ENCODE measurements at places on chromosomes 7 and 10.

DNA sequence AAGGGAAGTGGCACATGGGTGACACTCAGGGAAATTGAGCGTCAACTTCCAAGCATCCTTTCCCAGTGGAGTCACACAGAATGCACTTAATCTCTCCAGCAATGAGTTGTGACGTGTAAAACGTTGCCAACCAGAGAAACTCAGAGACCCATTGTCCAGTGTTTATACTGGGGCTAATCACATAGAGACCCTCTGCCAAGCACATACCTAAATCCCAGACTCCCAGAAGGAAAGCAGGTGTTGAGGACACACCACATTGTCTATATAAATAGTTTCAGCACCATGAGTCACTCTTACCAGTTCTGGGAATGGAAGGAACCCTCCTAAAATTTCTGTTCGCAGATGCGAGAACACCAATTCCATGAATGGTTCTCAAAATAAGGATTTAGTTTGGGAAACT is 76.4 kb upstream of the BET1 start:
- DNase-seq = no peak

DNA sequence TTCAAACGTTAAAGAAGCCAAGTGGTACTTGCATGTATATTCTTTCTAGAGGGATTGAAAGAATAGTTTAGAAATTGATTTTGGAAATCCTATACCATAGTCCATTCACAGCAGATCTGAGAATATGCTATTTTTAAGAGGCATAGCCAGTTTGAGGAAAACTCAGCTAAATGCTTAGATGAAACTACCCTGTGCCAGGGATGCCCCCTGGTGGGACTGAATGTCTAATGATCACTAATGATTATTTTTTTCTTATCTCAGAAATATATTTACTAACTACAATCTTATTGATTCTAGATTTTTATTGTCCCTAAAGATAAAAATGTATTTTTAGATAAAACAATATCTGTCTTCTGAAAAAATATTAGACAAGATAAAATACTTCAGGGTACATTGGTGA is 844.9 kb upstream of the PHF14 start:
- peak; percentile 18 for DNase-seq

GRCh38 chr10:69051710-69052487 is 36.0 kb upstream of the SRGN start:
- DNase-seq = no peak

GRCh38 chr7:154591544-154591943 is 411.4 kb downstream of the PAXIP1 start:
- no peak for DNase-seq

DNA sequence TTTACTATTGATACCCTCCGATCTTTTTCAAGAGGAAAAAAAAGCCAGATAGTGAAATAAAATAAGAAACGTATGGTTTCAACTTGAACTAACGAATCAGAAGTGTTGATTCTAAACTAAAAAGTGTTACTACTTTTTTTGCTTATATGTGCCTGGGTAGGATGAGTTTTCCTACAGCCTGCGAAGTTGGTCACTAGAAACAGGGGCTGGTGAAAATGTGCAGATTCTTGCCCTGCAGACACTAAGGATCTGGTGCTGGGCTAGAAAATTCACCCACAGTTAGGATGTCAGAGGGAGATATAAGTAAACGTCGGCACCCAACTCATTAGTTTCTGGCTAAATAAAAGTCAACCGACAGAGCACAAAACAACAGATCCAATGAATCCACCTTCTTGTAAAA is 298.7 kb upstream of the NFE2L3 start:
- no peak for DNase-seq

GRCh38 chr10:128011059-128011979 is 104.4 kb downstream of the PTPRE start:
- DNase-seq = peak; percentile 96

DNA sequence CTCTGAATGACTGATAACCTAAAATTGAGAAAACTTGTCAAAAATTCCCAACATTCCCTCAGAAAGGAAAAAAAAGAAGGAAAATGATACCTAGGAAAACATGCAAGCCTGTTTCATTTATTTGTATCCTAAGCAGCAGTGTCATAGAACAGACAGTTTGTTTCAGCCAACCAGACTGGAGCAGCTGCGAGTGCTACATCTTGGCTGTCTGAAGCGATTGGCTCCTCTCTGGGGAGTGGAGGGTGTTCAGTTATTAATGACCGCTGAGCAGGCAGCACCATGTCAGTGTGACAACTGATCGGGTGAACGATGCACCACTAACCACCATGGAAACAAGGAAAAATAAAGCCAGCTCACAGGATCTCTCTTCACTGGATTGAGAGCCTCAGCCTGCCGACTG is at the start of gene LRRN3:
Gene LRRN3 (plus strand): TSS at position 282 of the 400 bp plus-strand sequence. CDS start 31,646 bp downstream, outside the sequence.
- DNase-seq = peak; percentile 11

DNA sequence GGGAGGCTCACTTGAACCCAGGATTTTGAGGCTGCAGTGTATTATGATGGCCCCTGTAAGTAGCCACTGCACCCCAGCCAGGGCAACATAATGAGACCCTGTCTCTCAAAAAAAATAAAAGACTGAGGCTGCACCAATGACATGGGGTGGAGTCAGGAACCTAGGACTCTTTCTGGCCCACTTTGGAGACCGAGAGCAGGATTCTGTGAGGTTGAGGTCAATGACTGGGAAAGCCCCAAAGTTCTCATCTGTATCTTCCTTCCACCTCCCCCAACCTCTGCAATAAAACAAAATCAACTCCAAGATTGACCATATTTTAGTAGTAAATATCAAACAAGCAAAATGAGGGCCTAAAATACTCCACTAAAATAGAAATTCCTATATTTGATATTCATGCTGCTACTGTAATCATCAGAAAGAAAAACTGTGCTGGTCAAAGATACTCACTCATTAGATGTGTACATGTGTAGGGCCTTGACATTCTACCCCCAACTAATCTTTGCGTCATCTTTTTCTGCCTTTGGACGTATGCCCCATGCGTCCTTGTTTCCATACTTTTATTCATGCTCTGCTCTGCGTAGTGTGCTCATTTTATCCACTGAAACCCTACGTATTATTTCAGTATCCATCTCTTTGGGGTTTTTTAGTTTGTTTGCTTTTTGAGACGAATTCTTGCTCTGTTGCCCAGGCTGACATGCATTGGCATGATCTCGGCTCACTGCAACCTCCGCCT is 23.8 kb downstream of the WBP1L start:
- no peak for DNase-seq

DNA sequence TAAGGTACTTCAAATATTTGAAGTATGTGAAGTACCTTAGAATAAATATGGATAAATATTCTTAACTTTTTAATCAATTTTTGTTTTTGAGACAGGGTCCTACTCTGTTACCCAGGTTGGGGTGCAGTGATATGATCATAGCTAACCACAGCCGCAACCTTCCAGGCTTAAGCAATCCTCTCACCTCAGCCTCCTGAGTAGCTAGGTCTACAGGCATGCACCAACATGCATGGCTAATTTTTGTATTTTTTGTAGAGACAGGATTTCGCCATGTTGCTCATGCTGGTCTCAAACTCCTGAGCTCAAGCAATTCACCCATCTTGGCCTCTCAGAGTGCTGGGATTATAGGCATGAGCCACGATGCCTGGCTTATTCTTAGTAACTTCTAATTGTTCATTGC is 119.4 kb upstream of the KAT6B start:
- DNase-seq = no peak

DNA sequence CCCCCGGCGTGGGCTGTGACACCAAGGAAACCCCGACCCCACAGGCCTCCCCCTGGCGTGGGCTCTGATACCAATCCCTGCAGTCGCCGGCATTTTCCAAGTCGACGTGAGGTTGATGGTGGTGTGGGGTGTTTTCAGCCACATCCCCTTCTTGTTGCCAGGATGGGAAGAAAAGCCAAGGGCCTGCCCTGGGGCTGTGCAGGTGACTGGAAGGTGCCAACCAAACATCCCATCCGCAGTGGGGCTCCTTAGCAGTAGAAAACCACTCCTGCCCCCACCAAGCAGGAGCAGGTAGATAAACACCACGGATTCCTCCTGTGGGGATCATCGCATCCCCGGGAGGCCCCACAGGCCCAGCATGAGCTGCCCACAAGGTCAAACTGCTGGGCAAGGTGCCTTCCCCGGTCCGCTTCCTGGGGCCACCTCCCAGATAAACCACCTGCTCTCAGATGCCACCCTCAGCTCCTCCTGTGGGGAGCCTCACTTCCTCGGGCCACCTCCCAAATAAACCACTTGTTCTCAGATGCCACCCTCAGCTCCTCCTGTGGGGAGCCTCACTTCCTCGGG is 88.5 kb upstream of the DIP2C start:
- no peak for DNase-seq

DNA sequence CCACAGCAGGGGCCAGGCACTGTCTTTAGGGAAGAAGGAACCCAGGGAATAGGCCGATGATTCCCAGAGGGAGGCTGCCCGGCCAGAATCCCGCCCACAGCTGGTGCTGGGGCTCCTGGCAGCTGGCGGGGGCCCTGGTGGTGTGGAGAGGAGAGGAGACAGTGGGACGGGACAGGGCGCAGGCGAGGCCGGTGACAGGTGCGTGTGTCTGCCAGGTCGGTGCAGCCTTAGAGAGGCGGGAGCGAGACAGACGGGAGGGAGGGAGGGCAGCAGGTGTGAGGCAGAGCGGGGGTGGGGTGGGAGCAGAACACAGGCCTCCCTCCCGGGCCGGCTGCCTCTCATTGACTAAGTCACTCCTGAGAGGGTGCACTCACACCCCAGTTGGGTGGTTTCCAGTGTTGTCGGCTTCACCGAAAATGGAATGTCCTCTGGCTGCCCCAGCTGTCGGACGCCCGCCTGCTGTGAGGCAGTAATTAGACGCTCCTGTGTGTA is 55.2 kb downstream of the ELFN1 start:
- DNase-seq = no peak

DNA sequence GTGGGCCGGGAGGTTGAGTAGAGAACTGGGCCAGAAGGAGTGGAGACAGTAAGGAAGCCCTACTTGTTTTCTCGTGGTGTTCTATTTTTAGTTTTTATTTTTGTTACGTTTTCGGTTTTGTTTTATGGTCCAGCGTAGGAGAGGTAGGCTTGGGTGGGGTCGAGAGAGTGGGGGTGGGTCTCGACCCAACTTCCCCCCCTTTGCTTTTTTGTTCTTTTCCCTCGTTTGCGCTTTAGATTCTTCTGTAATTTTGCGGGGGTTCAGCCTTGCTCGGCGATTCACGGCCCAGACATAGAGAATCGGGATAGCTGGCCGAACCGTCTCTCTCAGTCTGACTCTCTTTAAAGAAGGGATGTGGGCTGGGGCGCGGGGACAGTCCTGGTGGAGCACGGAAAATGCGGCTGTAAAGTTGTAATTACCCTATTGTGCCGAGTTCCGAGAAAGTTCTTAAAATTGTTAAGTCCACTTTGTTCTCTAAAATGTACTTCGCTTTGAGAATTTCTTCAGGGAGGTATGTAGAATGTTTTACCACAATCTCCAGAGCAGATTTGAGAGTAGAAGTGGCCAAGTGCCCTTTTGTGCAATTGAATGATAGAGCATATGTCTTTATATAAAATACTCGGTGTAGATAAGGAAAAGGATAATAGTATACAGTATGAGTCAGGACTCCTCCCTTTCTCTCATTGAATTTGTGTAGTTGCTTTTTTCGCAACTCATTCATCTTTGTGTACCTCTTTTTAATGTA is 816 bp downstream of the DMTF1 start:
- peak; percentile 14 for DNase-seq

GRCh38 chr10:52566471-52567246 is 205.9 kb downstream of the MBL2 start:
- DNase-seq = no peak

DNA sequence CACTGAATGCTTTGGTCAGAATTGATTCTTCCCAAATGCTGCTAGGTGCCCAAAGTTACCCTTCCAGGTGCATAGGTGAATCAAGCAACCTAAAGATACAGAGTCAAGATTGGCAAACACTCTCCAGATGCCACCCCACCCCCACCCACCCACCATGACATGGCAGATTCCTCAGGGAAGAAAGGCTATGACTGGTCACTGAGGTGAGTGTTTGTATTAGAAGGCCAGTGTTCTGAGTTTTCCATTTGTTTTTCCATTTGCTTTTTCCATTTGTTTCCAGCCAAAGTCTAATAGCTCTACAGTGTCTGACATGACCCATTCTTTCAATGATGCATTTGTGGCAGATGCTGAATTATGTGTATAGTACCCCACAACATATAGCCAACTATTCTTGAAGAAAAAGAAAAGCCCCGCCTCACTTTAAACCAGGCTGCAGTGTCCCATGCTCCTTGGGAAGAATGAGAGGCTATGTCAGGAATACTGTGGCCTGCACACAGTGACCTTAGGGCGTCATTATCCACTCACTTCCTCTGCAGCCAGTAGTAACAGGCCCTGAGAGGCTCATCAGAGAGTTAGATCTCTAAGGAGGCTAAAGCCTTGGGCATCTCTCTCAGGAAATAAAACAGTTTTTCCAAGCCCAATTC is 16.1 kb upstream of the HIBADH start:
- no peak for DNase-seq

- DNase-seq = no peak
Measured at GRCh38 chr7:30583181-30583580, 11.5 kb upstream of the GARS1 start.

- DNase-seq = no peak
Measured at GRCh38 chr7:41190581-41190980, 512.3 kb downstream of the INHBA start.

DNA sequence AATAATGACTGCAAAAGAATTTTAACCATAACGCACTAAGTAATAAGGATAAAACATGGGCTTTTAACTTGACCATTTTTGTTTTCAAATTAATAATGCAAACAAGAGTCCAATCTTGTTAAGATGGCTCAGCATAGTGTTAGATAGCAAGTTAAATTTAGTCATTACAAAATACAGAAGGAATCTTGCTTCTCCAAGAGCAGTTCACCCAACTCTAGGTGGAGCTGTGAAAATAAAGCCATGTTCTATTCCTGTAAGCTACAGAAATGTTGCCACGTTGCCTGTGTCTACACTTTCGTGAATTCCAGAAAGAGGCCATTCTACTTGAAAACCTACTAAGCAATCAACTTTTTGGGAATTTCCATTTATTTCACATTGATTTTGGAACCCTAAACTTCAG is 191.9 kb downstream of the SFMBT2 start:
- no peak for DNase-seq

- DNase-seq = no peak
Measured at GRCh38 chr7:140661124-140661523, 11.6 kb upstream of the ADCK2 start.

DNA sequence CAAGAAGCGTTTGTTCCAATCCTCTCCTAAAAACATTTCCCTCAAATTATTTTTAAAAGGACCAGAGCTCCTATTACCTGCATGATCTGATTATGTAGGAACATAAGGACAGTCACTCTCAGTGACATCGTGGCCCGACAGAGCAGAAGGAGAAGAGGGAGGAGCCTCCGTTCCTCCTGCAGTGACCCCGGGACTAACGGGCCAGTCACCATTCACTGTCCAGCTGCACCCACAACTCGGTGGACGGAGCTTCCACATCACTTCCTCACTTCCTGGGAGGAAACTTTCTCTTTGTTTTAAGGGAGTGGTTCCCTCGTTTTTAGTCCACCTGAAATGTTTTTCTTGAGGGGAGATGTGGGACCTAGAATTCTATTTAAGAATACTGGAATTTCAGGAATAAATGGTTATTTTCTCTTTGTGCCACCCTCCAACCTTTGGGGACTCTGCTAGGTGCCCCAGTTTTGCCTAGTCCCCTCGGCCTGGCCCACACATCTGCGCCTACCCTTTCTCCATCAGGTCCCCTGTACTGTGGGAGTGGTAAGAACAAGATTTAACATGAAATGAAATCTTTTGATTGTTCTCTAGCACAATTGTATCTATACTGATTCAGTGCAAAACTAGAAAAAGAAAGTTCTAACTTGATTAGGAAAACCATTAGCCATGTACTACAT is 173.5 kb upstream of the RNF32 start:
- no peak for DNase-seq

- DNase-seq = peak; percentile 69
Measured at GRCh38 chr10:81873932-81874816, 820 bp upstream of the NRG3 start.

- DNase-seq = no peak
Measured at GRCh38 chr7:157442456-157442855, 105.7 kb downstream of the DNAJB6 start.
